ENCODE measurements at places on chromosomes 3 and 15.

DNA sequence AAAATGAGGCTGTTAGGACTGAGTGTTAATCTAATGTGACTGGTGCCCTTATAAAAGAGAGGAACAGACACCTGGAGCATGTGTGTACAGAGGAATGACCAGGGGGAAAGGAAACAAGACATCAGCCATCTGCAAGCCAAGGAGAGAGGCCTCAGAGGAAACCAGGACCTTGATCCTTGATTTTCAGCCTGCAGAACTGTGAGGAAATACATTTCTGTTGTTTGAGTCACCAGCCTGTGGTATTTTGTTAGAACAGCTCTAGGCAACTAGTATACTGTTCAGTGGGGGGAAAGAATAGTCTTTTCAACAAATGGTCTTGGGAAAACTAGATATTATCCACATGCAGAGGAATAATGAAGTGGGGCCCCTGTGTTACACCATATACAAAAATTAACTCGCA is 80.6 kb downstream of the CCR1 start:
- no peak for DNase-seq

GRCh38 chr3:175041369-175041768 is 182.2 kb downstream of the NAALADL2 start:
- no peak for DNase-seq

GRCh38 chr15:58201516-58201915 is 63.3 kb downstream of the AQP9 start:
- DNase-seq: no peak

- DNase-seq: no peak
These were observed 150.4 kb downstream of the LIPC start for GRCh38 chr15:58582160-58582559.

DNA sequence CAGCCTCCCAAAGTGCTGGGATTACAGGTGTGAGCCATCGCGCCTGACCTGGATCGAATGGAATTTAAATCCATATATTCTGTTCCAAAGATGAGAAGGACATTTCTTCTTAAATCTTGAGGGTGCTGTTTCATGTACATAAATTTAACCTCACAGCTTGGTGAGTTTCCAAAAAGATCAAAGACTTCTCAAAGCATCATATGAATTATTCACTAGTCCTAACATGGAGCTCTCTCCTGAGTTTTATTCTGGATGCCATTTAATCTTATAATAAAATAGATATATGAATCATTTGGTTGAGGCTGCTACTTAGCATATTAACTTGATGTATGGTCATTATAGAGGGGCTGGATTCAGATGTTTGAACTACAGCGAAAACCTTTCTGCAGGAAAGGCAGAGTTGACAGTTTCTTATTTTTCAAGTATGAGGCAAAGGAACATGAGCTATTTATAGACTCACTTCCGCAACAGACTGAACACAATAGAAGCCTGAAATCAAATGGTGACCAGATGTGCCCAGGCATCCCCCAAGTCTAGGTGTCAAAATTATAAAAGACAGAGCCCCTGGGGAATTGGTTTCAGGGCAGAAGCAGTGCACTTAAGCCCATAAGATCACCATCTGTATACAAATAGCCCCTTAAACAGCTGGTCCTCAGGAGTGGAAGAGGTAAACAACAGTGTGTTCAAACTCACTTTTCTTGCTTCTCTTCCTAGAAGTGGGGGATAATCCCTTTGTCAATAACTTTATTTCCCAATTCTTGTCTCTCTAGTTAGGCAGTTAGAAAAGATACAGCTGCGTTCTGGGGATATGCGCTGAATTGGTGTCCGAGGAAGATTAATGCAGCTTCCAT is 29.7 kb downstream of the STARD9 start:
- no peak for DNase-seq

DNA sequence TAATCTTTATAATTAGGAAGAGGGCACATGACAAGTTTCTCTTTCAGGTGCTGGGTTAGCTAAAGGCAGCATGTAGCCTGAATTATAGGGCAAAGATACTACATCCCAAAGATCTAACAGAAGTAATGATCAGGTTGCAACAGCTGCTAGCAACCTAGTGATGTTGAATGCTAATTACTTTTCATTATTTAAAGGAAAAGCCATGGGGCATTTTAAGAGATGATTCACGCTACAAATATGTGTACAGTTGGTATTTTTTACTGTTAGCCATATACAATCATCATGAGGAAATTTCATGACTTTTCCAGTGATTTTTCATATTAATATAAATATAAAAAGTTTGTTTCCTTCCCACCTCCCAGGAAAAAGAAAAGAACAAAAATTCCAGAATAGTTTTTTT is 43.0 kb downstream of the NEK10 start:
- no peak for DNase-seq

DNA sequence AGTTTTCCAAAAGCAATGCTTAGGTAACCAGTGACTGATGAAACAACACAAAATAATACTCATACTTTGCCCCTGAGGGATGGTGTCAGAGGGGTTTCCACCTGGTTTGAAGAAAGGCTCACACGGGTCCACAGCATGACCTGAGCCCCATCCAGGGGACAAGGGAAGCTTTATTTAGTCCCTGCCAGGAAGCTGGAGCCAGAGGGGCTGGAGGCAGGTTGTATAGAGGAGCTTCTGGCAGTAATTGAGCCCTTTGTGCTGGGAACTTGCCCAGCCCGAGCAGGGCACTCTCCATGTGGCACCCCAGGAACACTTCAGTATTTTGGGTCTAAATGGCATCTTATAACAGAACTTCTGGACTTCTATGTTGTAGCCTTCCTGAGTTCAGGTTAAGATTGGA is 39.2 kb upstream of the EPHB1 start:
- no peak for DNase-seq

- DNase-seq: no peak
These were observed 9.0 kb downstream of the ARPP21 start for GRCh38 chr3:35648347-35648746.

DNA sequence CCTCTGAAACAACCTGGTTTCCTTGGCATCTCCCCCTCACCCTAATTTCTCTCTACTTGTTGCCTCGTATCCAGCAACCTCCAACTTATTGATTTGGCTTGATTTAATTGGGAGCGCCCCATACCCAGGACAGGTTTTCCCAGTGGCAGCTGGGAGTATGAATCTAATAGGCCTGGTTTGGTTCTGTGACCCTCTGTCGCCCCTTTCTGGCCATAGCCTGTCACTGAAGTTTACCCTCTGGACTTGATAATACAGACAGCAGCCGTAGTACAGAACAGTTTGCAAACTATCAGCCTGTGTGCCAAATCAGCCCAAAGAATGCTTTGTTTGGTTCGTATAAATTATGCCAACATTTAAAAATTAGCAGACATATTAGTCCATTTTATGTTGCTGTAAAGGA is 525.1 kb upstream of the GOLIM4 start:
- no peak for DNase-seq

DNA sequence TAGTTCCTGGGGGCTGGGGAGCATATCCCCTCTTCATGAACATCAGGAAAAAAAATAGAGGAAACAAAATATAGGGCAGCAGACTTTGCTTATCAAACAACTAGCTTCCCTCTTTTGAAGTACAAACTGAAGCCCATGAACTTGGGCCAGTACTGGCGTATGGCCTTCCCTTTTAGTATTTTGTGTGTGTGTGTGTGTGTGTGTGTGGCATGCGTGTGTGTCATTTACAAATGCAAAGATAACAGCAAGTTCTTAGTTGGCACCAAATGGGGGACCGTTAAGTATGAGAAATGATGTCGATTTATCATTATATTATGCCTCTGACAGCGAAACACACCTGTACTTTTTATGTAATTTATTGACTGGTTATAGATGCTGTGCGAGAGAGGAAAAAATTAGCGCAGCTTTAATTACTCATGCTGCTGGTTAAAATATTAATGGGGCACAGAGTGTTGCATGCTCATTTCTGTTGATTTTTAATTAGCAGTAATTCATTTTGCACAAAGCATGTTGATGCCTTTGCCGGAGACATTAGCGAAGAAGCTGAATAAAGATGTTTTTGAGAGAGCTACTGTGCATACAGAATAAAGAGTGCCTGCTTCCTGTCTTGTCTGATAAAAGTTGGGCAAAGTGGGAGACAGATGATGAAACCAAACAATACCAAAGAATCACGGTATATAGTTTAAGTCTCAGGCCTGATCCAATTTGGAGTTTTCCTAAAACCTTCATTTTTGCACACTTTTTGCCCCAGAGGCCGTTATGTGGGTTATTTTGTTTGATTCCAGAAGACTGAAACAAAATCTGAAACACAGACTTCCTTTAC is 297.1 kb downstream of the SATB1 start:
- no peak for DNase-seq

DNA sequence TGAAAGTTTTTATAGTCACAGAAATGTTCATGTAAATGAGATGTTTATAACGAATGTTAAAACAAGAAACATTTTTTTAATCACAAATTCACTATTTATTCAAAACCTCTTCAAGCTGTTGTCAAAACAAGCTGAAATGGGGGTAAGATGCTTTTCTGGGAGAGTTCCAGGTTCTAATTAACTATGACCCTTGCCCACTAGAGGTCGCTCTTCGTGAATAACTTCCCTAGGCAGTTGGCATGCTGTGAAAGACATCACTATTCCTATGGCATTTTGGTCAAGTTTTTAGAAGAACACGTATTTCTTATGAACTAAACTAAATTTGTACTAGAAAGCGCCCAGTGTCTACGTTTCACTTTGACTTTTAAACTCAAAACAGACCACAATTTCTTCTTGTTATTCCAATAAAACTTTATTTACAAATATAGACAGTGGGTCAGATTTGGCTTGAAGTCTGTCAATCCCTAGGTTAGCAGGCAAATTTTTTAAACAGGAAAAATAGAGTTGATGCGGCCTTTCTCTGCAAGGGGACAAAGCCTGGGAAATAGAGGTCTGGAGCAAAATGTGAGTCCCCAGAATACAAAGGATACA is 62.8 kb upstream of the CMTM8 start:
- DNase-seq: no peak

- no peak for DNase-seq
These were observed 3.6 kb upstream of the LIMD1 start for GRCh38 chr3:45590822-45591546.

GRCh38 chr3:11634974-11635612 is 8.6 kb downstream of the VGLL4 start:
- no peak for DNase-seq

GRCh38 chr3:143103652-143104051 is 15.9 kb upstream of the CHST2 start:
- no peak for DNase-seq

GRCh38 chr15:41609123-41609522 is 50.1 kb downstream of the TYRO3 start:
- no peak for DNase-seq

DNA sequence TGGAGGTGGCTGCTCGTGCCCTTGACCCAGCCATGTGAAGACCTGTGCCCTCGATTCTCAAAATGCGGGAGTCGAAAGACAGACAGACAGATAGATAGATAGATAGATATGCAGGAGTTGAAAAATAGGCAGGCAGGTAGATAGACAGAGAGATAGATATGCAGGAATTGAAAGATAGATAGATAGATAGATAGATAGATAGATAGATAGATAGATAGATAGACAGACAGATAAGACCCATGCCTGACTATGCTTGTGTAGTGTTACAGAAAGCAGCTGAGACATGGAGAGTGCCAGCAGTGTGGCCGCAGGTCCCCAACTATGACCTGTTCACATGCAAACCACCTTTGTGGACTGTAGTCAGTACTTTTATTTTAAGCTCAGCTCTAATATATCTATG is 17.2 kb downstream of the GPD1L start:
- no peak for DNase-seq

GRCh38 chr15:74269362-74270035 is 33.4 kb downstream of the CCDC33 start:
- DNase-seq: no peak

- DNase-seq: no peak
These were observed 154.9 kb downstream of the SSR3 start for GRCh38 chr3:156400062-156400461.

- no peak for DNase-seq
These were observed 59.7 kb downstream of the ADAMTS7 start for GRCh38 chr15:78751602-78751979.

DNA sequence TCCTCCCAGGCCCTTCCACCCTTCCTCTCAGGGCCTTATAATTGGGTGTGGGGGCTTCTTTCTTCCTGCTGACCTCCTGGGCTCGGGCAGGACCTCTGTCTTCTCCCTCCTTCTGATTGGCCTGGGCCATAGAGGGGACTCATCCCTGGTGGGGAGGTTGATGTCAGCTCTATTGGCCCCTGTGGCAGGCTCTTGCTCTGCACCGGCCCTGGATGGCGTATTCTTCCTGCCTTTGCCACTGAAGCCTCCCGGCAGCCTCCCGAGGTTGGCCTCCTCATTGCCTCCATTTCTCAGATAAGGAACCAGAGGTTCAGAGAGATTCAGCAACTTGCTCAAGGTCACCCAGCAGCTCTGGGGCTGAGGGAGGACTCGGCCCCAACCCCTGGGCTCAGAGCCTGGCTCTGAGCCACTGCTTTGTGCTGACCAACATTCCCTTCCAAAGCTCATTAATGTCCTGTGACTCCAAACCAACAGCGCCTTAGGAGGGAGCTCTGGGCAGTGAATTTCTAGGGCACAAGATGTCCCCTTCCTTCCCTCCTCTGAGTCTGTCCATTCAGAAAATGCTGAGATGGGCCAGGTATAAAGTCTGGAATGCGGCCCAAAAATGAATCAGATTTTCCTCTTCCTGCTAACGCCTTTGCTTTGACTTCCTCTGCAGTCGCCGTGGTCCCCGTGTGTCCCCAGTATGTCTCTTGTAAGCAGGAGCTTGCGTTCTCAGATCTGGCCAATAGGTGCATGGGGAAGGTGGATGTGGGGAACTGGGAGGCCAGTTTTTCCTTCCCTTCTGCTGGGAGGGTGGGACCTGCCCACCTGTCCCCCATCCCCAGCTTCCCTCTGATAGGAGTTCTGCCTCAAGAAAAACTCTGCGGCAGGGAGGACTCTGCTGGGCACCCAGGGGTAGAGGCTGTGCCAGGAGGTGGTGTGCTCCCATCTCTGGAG is 74.2 kb downstream of the HMCES start:
- no peak for DNase-seq

DNA sequence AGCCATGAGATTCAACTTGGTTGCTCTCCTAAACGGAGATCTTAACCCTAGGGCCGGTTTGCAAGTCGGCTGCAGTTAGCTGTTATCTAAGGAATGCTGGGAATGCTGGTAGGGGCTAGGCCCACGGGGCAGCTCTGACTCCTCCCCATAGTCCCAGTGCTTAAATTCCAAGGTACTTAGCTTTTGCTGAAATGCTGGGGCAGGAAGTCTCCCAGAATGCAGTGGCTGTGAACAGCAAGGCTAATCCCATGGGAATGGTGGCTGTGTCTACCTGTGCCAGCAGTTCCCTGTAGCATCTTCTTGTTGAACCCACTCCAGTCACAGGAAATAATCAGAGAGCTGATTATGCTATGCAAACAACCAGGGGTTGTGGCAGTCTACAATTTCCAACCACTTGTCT is 102.5 kb upstream of the TJP1 start:
- DNase-seq: peak; percentile 55

DNA sequence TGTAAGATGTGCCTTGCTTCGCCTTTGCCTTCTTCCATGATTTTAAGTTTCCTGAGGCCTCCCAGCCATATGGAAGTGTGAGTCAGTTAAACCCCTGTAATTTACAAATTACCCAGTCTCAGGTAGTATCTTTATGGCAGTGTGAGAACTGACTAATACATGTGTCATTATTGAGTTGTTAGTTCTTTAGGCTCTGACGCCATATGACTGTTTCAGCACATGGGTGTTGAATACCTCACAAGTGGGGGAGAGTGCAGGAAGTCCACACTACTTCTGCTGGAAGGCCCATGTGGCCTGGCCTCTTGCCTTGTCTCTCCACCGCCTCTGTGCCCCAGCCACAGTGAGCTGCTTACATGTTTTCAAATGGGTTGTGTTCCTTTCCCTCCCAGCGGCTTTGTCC is 28.5 kb downstream of the MFSD1 start:
- DNase-seq: no peak

- no peak for DNase-seq
These were observed 27.1 kb downstream of the EIF2AK4 start for GRCh38 chr15:39961051-39961450.

Measured in left renal pelvis (tissue), 4 donors.